ENCODE measurements at places on chromosomes 1 and 21.

DNA sequence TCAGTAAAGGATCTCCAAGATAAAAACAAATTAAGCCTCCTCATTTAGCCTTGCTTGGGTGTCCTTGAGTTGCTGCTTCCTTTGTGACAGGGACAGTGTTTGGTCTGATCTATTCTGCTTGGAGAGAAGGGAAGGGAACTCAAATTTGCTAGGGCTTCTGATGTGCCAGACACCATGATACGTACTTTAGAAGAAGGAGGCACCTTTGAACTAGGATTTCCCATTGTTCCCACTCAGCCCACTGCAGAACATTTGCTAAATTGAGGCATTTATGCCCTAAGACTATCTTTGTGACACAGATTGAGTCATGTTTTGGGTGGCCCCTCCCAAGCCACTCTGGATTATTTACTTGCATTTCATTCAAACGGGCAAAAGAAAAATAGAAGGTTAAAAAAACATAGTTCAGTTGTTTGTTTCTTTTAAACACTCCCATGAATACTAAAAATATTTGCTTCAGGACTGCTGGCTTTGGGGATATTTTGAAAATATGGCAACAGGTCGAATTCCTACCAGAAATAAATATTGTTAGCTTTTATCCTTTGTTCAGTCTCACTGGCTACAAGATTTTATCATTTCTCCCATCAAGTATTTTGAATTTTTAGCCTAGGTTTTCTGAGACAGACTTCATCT, 81.9 kb upstream of the WLS start:
- no peak for DNase-seq

DNA sequence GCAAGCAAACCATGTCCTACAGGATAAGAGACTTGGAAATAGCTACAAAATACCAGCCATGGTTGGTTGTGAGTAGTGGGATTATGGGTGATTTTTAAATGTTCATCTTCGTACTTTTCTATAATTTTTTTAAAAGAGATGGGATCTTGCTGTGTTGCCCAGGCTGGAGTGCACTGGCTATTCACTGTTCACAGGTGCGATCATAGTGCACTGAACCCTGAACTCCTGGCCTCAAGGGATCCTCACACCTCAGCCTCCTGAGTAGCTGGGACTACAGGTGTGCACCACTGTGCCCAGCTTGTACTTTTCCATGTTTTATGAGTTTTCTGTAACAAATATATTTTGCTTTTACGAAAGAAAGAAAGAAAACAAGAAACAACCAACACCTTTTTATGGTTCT, 224.2 kb downstream of the FOXD2 start:
- DNase-seq: no peak

- no peak for DNase-seq
Observed at GRCh38 chr1:3599816-3600215, 11.5 kb downstream of the MEGF6 start.

- no peak for DNase-seq
Observed at GRCh38 chr1:47935163-47935562, 62.0 kb downstream of the TRABD2B start.

GRCh38 chr1:178284058-178284457, 190.2 kb downstream of the RASAL2 start:
- no peak for DNase-seq

- no peak for DNase-seq
Observed at GRCh38 chr21:15249285-15249993, 184.6 kb upstream of the NRIP1 start.

GRCh38 chr21:39141502-39141901, 41.7 kb downstream of the PSMG1 start:
- no peak for DNase-seq

- no peak for DNase-seq
Observed at GRCh38 chr1:47555306-47555705, 117.5 kb downstream of the FOXD2 start.

- DNase-seq: no peak
Observed at GRCh38 chr1:19373211-19374082, 61.3 kb downstream of the SLC66A1 start.

GRCh38 chr1:41646186-41646585, 161.7 kb upstream of the EDN2 start:
- no peak for DNase-seq

DNA sequence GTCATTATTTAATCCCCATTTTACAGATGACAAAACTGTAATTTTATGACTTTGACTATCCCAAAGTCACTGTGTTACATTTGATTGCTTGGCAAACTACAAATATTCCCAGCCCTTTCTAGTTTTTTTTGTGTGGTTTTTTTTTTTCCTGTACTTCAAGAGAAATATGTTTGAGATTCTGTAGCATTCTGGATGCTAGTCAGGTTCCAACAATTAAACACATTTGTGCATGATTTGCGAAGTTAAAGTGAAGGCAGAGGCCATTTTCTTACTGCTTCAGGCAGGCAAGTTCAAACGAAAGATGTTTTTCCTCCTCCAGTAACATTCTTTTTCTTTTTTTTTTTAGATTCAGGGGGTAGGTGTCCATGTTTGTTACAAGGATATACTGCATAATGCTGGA, 107.9 kb upstream of the SERTAD4 start:
- no peak for DNase-seq

DNA sequence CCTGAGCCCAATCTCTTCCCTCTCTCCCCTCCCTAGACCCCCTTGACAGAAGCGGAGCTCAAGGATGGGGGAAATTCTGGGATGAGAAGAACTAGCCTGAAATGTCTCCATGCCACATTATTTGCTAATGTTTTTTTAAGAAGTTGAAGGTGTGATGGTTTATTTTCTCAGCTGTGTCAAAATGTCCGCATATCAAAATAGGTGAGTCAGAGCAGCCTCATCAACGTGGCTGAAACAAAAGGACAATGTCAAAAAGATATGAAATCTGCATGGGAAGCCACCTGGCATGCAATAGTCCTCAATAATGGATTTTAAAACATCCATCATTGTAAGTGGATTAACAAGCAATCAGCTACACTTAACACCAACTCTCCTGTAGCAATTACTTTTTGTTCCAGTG, 101.4 kb downstream of the BEND5 start:
- no peak for DNase-seq

GRCh38 chr1:99919220-99919619, 50.6 kb upstream of the SLC35A3 start:
- no peak for DNase-seq

DNA sequence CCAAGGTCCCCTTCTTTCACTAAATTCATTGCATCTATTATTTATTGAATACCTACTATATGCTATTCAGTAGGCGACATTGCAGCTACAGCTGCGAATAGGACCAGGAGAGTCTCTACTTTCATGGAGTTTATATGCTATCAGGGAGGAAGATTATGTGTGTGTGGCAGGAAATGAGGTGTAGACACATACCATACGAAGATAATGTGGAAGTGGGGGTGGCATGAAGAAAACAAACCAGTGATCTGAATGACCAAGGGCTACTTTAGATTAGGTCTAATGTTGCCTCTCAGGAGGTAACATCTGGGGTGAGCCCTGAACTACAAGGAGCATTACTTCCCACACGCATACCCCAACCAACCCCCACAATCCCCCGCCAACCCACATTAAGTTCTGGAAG, 1.0 kb upstream of the PPIH start:
- no peak for DNase-seq

DNA sequence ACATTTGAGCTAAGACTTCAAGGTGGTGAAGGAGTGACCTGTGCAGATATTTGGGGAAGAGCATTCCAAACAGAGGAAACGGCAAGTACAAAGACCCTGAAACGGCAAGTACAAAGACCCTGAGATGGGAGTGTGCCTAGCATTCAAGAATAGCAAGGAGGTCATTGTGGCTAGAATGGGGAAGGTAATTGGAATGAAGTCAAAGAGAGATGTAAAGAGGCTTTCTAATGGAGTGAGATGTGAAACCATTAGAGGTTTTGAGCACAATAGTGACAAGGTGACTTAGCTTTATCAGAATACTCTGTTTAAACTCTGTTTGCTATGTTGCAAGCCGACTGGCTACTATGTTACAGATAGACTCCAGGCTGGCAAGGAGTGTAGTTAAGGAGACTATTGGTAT, 4.4 kb downstream of the CDC7 start:
- DNase-seq: no peak

GRCh38 chr1:156468693-156469345, 31.8 kb downstream of the MEF2D start:
- DNase-seq: no peak

GRCh38 chr1:20105856-20106255, 13.5 kb downstream of the PLA2G2D start:
- DNase-seq: no peak

DNA sequence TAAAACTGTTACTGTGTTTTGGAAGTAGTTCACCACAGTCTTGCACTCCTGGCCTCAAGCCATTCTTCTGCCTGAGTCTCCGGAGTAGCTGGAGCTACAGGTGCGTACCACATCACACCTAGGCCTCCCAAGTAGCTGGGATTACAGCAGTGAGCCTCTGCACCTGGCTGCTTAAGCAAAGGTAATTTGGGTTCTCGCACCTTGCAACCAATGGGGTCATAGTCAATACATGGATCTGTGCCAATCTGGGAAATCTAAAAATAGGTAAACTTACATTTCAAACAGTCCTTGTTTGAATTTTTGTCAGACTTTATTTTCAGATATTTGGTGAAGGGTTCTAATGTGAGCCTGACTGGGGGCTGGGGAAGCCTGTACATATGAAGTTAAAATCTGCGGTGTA, 466.5 kb downstream of the PCP4 start:
- no peak for DNase-seq

GRCh38 chr1:33130297-33130696, 49.3 kb downstream of the AZIN2 start:
- no peak for DNase-seq

DNA sequence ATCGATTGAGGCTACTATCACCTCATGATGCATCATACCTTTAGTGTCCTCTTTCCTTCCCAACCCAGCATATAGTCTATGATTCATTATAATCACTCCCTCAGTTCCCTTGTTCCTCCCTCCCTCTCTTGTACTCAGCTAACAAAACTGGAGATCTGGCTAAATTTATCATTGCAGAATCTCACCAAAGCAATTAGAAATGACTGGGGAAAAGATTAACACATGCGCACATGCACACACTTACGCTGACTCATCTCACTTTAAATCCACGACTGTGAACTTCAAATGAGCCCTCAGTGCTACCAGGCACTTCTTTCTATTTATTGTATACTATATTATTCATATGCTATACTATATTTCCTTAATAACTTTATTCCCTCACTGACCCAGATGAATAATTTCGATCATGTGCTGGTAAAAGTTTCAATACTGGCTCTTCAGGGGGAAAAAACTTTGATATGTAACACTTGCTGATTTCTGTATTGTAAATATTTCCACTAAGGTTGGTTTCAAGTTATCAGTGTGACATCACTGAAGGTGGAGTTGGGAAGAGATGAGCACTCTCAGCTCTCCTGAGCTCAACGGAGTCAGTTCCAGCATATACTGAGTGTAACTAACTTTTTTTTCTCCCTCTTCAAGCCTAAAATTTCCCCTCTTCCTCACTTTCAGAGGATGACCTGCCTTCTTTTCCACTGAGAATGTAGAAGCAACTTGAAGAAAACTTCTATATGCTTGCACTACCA, 613.7 kb upstream of the B3GALT2 start:
- DNase-seq: no peak

- no peak for DNase-seq
Observed at GRCh38 chr1:61102621-61103020, 20.3 kb downstream of the NFIA start.

DNA sequence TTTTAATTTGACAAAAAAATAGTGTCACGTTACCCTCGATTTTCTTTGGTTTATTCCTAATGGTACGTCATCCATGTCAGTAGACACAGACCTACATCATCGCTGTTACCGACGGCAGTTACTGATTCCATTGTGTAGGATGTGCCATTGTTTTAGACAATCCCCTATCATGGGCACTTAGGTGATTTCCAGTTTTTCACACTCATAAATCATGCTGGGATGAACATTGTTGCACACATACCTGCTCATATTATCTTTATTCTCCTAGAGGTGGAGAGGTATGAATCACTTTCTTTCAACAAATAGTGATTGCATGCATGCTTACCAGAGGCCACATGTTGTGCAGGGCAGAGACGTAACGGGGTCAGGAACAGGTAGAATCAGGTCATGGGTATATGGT, 79.7 kb upstream of the EFHD2 start:
- no peak for DNase-seq

DNA sequence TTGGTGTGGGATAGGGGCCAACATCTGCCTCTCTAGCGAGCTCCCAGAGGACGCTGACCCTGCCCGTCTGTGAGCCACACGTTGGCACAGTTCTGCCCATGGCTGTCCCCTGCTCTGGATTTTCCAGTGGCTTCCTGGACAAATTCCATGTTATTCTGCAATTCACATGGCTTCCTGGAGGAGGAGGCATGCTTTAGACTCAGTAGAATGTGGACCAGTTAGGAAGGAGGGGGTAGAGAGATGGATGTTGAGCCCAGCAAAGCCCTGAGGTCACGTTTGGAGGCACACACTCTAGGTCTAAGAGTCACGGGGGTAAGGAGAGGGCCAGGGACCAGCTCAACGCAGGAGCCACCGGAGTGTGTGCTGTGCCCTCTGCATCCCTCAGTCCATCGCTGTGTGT, 12.2 kb downstream of the COL8A2 start:
- no peak for DNase-seq

DNA sequence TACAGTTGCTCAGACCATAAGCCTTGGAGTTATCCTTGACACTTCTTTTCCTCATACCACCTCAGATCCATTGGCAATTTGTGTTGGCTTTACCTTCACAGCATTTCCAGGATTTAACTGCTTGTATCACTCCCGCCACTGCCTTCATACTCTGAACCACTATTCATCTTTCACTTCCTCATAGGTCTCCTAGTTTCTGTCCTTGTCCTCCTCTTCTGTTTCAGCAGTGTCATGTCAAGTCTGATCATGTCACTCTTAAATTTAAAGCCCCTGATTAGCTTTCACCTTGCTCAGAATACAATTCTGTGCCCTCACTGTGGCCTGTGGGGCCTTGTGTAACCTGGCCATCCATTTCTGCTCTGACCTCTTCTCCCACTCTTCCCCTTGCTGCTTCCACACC, 34.7 kb upstream of the C1orf115 start:
- DNase-seq: peak; percentile 8

GRCh38 chr1:65457868-65458267, 37.4 kb downstream of the LEPR start:
- no peak for DNase-seq

- DNase-seq: no peak
Observed at GRCh38 chr1:201771466-201771865, 57.5 kb upstream of the IPO9 start.

DNA sequence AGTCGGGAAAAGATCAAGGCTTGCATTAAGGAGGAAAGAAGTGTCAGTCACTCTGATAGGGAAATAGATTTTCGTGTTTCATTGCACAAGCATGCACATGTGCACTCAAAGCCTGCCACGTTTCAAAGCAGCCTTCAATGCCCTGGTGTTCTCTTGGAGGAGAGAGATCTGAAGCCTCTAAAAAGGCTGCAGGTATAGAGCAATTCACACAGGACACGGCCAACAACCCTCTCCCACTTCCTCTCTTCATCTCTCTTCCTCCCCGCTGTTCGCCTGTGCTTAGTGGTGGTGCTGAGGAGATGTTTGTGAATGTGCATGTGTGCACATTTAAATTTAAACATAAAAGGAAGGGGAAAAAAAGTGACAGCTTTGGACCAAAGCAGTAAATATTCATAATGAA, 117.7 kb downstream of the NUF2 start:
- no peak for DNase-seq

- DNase-seq: peak; percentile 95
Observed at GRCh38 chr1:35930593-35931445, at the start of gene AGO3. Gene AGO3 (plus strand): TSS chr1:35931105. CDS start chr1:35931427, 322 bp downstream.

All from B cell (primary cell).